ENCODE measurements at places on chromosomes 4 and X.

GRCh38 chrX:31260351-31260750 is 188.5 kb upstream of the FTHL17 start:
- DNase-seq: no peak

GRCh38 chr4:37960679-37961450 is 667 bp downstream of the PTTG2 start:
- no peak for DNase-seq

GRCh38 chrX:54825716-54826438 is 18.3 kb downstream of the MAGED2 start:
- no peak for DNase-seq

DNA sequence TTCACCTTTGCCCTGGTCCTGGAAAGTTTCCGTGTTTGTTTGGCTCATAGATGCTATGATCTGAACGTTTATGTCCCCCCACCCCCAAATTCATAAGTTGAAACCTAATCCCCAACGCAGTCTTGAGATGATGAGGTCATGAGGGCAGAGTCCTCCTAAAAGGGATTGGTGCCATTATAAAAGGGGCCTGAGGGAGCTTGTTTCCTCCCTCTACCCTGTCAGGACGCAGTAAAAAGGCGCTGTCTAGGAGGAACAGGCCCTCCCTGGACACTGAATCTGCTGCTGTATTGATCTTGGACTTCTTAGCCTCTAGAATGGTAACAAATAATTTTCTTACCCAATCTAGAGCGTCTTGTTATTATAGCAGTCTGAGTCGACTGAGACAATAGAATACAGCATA is 2190.6 kb upstream of the TENM3 start:
- no peak for DNase-seq

GRCh38 chrX:80246271-80246670 is 174.0 kb upstream of the TENT5D start:
- no peak for DNase-seq

- no peak for DNase-seq
These were observed 22.4 kb upstream of the STIM2 start for GRCh38 chr4:26837993-26838842.

DNA sequence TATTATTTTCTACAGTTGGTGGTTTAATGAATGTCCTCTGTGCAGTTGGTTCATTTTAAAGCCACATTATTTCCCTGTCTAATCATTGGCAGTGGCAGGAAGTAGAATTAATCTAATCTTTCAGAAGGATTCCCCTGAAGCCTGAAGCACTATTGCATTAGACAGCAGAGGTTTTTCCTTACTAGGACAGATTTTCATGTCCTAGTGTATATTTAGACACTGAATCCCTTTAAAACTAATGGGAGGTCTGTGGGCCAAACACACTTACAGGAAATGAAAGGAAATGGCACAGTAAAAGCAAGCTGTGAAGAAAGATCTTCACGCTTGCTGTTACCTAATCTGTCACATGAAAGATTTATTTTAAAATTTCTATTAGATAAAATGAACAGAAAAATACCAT is 165.2 kb downstream of the SLC39A8 start:
- no peak for DNase-seq

DNA sequence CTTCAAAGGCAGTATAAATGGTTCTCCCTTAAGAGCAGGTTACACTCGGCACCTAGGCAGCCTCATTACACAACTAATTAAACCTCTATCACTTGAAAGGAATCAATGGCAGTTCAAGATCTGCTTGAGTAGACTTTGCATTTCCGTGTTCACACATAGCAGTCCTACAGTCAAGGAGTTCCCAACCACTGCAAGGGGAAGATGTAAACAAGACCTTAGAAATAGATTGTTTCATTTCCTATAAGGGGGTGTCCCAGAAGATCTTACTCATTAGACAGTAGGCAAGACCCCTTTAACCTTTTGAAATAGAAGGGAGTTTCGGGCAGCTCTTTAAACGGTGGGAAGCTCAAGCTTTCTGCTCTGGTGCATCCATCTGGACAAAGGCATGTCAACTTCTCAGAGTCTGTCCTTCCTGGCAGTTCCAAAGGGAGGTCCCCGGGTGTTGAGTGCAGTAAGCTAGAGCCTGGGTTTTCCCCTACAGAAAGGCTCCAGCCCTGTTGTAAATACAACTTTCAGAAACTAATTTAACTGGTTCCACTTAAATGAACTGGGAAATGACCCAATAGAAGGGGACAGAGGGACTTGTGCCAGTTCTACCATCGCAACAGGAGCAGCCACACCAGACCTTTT is 150.8 kb downstream of the RBMX2 start:
- no peak for DNase-seq

DNA sequence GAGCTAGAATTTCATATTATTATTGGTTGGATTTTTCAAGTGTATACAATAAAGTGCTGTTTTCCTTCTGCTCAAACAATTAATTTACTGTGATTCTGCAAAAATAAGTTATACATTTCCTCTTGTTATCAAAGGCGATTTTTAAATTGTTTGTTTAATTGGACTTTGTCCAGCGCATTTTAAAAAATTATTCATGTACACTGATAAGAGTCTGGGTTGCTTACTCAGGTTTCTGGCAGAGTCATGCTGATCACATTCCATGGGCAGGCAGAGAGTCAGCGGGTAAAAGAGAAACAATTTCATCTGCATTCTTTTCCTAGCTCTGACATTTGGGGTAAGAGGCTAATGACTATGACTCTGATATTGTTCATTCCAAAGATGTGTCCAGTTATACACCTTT is 8.9 kb downstream of the FAT4 start:
- no peak for DNase-seq

- DNase-seq: no peak
These were observed 68.3 kb upstream of the SLC7A11 start for GRCh38 chr4:138310498-138310897.

DNA sequence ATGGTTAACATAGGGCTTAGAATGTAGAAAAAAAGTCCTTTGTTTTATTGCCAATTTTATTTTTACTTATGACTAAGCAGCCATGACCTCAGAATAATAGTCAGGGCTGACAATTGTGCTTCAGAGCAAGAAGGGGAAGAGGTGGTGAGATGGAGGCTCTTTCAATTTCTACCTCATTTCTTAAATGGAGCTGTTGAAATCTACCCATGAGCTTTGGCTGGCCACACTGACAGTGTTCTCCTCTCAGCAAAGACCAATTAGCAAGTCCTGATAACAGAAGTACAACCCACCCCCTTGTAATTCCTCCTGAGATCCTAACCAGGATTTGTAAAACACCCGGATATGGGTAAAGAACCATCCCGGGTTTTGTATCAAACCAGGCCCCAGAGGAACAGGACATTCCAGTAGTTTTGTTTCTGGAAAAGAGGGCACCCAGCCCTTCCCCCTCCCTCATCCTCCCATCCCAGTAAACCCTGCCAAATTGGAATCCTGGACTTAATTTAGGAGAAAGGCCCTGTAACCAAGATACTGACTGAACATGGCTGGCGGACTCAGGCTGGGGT is at the start of gene HEPH:
Gene HEPH (plus strand): TSS at position 399 of the 563 bp plus-strand sequence. CDS start 6,324 bp downstream, outside the sequence.
- DNase-seq: no peak

DNA sequence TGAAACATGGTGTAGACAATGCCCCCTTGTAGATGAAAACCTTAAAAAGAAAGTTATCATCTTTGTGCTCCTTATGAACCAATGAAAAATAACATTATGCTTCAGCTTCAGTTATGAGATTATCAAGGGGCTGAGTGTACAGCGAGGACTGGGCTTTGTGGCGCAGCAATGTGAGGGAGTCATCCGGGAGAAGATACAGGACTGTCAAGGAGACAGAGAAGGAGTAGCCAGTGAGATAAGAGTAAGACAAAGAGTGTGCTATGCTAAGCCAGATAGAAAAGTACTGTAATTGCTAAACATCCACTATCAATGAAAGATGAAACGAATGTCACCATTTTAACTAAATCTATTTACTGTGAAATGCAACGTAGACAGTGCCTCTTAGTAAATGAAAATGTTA is 3.6 kb upstream of the KLHL15 start:
- no peak for DNase-seq

Data from omental fat pad (tissue), 4 donors.